RWPE2 (cell line): ENCODE measurements at places on chromosomes 4 and X.
A peak's percentile ranks its signal among the peaks of the same experiment; 100 is the strongest.

- H3K36me3 ChIP-seq, result no peaks in the 10 kb centered on the region
- peaks cover 3% of the 10 kb centered on the region for H3K4me1 ChIP-seq
- no peak for DNase-seq
Measured at GRCh38 chr4:124869961-124870495, 157.5 kb upstream of the ANKRD50 start.

GRCh38 chrX:79366556-79366872 is 620 bp downstream of the ITM2A start:
- no peaks in the 10 kb centered on the region for H3K4me1 ChIP-seq
- no peak for DNase-seq
- no peak overlapping the region for H3K4me3 ChIP-seq
- H3K36me3 ChIP-seq, result no peaks in the 10 kb centered on the region
- H3K27me3 ChIP-seq, result no peaks in the 10 kb centered on the region
- no peak overlapping the region for H3K27ac ChIP-seq

GRCh38 chrX:49710744-49711319 is 15.0 kb upstream of the PAGE1 start:
- no peaks in the 10 kb centered on the region for H3K27me3 ChIP-seq
- no peak for DNase-seq
- H3K27ac ChIP-seq, result no peak overlapping the region
- no peaks in the 10 kb centered on the region for H3K4me1 ChIP-seq

DNA sequence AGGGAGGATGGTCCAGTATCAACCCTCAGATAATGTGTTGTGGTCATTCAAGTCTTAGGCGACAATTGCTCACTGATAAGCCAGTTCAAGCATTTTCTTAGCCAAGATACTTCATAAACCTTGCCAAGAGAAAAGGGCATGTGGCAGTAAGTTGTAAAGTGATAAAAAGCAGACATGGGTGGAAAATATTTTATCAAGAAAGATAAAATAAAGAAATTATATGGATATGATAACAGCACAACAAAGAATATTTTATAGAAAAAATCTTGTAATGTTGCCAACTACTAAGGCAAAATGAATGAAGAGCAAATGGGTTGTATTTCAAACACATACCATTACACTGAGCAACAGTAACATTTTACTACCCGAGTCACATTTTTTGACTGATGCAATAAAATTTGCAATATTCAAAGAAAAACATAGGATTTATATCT is 217.4 kb upstream of the PITX2 start:
- H3K27me3 ChIP-seq, result peaks cover 3% of the 10 kb centered on the region
- no peak for DNase-seq
- no peak overlapping the region for H3K4me3 ChIP-seq

DNA sequence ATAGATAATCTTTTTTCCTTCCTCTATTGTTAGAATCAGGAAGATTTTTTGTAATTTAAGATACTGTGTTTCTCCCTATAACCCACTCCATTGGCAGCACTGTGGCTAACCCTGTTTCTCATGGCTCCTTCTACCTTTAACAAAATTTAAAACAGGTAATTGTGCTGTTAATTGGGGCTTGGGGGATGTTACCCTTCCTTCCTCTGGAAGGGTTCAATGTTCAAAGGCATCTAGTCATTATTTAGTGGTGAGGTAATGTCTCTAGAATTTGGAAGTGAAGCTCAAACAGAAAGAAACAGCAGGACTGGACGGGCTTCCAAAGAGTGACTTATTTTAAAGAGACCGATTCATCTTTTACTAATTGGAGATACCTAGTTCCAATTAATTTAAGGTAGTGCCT is 166.4 kb downstream of the TRIML1 start:
- H3K27ac ChIP-seq, result no peak overlapping the region
- no peak overlapping the region for H3K4me3 ChIP-seq
- H3K27me3 ChIP-seq, result no peaks in the 10 kb centered on the region

- no peaks in the 10 kb centered on the region for H3K27me3 ChIP-seq
- no peak overlapping the region for H3K4me3 ChIP-seq
- H3K36me3 ChIP-seq, result no peaks in the 10 kb centered on the region
- H3K27ac ChIP-seq, result no peak overlapping the region
Measured at GRCh38 chr4:41358647-41359421, 102.1 kb downstream of the UCHL1 start.

DNA sequence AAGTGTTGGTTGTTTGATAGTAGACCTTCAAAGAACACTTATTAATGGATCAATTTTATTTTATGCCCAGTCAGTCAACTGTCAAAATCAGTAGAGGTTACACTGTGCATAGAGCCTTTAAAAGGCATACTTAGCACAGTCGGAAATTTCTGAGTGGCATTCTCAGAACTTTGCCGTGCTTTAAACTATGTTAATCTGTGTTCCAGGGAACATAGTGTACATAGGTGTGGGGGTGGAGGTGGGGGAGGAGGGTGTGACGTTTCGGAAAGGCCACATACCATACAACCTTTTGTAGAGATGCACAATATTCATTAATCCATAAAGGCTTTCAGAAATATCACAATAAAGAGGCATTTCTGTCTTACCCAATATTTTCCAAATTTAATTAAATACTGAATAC is 75.8 kb downstream of the RS1 start:
- no peaks in the 10 kb centered on the region for H3K4me1 ChIP-seq
- no peak overlapping the region for H3K4me3 ChIP-seq
- no peaks in the 10 kb centered on the region for H3K36me3 ChIP-seq
- no peak for DNase-seq
- no peak overlapping the region for H3K27ac ChIP-seq

- H3K4me1 ChIP-seq, result no peaks in the 10 kb centered on the region
- H3K4me3 ChIP-seq, result no peak overlapping the region
Measured at GRCh38 chr4:114561590-114561989, 37.0 kb upstream of the UGT8 start.

DNA sequence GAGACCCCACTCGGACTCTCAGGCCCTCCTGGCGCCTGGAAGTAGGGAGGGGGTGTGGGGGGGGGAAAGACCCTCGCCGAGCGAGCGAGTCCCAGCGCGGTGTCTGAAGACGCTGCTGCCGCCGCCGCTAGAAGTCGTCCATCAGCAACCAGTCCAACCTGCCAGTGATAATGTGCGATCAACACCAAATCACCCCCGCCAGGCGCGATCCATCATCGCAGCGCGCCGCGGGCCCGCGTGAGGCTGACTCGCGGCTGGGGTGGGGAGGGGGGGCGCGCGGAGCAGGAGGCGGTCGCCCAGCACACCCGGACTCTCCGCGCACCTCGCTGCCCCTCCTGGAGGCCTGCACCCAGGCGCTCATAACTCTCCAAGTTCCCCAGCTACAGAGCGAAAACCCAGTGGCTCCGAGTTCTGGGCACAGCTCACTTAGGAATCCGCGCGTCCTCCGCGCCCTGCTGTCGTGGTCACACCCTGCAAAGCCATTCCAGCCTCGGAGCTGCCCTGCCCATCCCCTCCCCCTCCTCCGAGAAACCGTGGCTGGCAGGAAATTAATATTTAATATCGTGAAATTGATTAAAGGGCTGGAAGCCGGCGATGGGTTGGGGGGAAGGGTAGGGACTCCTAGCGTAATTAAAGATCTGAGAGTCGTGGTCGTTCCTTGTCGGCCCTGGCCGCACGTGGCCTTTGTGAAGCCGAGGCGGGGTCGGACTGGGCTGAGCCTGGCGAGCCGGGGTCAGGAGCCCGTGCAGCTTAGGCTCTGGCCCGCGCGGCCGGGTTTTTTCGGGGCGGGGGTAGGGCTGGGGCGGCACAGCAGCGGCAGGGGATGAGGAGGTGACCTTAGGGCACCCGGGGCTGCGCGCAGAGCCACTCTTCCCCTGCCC is 58.1 kb upstream of the BCOR start:
- H3K27ac ChIP-seq, result no peak overlapping the region
- no peaks in the 10 kb centered on the region for H3K36me3 ChIP-seq
- H3K4me1 ChIP-seq, result no peaks in the 10 kb centered on the region
- H3K27me3 ChIP-seq, result no peaks in the 10 kb centered on the region
- peak overlapping the region; percentile 23 for H3K4me3 ChIP-seq
- no peak for DNase-seq

- H3K4me3 ChIP-seq, result no peak overlapping the region
- H3K36me3 ChIP-seq, result no peaks in the 10 kb centered on the region
- no peaks in the 10 kb centered on the region for H3K27me3 ChIP-seq
- no peak overlapping the region for H3K27ac ChIP-seq
Measured at GRCh38 chrX:123835661-123836371, 24.0 kb upstream of the XIAP start.

DNA sequence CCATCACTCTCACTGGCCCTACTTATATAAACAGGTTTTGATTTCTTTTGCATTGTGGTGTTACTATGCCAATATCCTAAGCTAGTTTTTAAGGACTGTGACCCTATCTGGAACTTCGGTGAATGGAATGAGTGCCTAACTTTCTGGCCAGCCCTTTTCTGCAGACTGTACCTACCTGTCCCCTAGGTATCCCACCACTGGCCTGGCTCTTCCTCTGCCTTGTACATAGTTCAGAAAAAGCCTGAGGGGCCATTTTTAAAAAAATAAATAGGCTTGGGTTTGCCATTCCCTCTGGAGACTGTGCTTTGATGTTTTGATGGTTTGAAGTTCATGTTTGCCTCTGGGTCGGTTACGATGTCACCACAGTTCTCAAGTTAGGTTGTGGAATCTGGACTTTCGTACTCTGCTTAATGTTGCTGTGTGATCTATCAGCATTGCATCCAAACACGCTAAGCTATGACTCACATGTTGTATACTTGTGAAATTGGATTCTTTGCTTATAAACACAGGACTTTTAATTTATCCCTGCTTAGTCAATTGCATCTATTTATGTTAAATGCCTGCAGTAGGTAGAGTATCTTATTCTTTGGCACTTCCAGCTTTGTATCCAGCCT is 182.0 kb downstream of the ANKRD50 start:
- H3K4me1 ChIP-seq, result no peaks in the 10 kb centered on the region
- DNase-seq, result no peak
- no peaks in the 10 kb centered on the region for H3K27me3 ChIP-seq
- H3K4me3 ChIP-seq, result no peak overlapping the region

DNA sequence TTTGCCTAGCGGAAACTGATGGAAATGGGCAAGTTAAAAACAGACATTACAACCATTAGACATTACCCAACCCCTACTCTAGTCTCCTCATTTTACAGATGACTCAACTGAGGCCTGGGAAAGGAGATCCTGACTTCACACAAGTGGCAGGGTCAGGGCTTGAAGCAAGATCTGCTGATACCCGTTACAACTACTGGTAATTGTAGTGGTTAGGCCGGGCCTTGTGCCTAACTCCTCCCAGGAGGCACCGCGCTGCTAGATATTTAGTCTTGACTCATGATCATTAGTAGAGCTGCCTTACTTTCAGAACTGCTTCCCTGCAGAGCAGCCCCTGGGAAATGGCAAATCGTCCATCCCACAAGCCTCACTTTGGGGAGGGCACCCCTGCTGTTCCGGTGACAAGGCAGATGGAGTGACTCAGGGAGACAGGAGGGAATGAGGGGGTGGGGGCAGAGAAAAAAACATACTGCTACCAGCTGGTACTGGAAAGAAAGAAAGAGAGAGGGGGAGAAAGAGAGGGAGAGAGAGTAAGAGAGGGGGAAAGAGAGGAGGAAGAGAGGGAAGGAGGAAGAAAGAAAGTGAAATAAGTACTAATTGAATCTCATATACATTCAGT is 12.2 kb downstream of the ARHGEF6 start:
- no peaks in the 10 kb centered on the region for H3K36me3 ChIP-seq
- H3K4me1 ChIP-seq, result no peaks in the 10 kb centered on the region
- H3K27ac ChIP-seq, result no peak overlapping the region
- H3K27me3 ChIP-seq, result peaks cover 12% of the 10 kb centered on the region
- H3K4me3 ChIP-seq, result no peak overlapping the region

DNA sequence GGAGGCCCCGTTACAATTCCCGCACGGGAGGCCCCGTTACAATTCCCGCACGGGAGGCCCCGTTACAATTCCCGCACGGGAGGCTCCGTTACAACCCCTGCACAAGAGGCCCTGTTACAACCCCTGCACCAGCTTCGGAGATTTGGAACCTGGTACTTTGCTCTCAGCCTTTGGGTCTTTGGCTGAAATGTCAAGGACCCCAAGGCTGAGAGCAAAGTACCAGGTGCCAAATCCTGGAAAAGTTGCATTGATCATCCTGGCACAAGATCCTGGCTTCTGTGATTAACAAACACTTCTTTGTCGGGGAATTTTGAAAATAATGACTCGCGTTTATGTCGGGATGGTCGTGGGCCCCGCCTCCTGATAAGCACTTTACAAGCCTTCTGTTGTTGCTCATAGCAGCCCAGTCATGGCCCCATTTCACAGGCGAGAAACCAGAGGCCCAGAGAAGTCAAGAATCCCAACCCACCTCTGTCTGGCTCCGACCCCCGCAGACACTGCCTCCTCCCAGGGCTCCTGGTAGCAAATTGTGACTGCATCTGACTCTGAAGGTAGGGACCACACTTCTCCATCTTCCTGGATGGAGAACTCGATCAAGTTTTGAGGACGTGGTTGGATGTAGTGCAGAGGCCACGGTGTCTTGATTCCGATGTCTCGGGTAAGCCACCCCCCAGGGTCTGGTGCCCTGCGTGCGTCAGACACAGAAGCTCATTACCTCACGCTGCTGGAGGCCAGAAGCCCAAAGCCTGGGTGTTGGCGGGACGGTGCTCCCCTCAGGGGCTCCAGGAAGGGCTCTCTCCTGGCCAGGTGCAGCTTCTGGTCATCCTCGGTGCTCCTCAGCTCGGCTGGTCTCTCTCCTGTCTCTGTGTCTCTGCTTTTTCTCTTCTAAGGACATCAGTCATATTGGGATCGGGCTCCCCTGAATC is 60.3 kb downstream of the ADRA2C start:
- no peaks in the 10 kb centered on the region for H3K4me1 ChIP-seq
- H3K27me3 ChIP-seq, result peaks cover 14% of the 10 kb centered on the region

DNA sequence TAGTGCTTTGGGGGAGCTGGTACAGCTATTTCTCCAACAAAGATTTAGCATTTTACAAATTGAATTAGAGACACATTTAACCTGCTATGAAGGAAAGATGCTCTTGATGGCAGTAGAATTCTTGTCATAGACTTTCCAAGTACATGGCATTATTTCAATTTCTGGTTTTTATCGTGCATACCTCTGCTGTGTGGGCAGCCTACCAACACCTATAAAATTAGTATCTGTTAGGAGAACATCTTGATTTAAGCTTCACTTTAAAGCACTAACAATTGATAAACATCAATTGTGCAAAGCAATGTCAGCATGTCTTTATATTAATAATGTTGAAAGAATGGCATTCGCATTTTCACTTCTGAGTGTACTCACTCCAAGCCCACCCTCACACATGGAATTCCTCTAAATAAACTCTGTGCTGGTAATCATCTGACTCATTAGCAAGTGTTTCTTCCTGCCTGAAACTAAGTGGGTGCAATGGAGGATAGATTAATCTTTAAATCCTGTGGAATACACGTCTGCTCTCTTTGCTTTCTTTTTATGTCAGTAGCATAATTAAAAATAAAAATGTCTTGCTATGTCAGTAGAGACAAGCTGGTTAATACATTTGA is 279.8 kb upstream of the MAGEB18 start:
- no peak overlapping the region for H3K27ac ChIP-seq
- H3K36me3 ChIP-seq, result no peaks in the 10 kb centered on the region
- DNase-seq, result no peak
- no peaks in the 10 kb centered on the region for H3K27me3 ChIP-seq

GRCh38 chr4:110139815-110140214 is 58.6 kb downstream of the ELOVL6 start:
- no peaks in the 10 kb centered on the region for H3K4me1 ChIP-seq
- H3K36me3 ChIP-seq, result peaks cover 23% of the 10 kb centered on the region
- no peak overlapping the region for H3K4me3 ChIP-seq
- H3K27me3 ChIP-seq, result no peaks in the 10 kb centered on the region

- H3K4me3 ChIP-seq, result no peak overlapping the region
- no peaks in the 10 kb centered on the region for H3K36me3 ChIP-seq
- H3K4me1 ChIP-seq, result peaks cover 10% of the 10 kb centered on the region
- DNase-seq, result no peak
- no peak overlapping the region for H3K27ac ChIP-seq
Measured at GRCh38 chr4:67744561-67745283, 9.5 kb downstream of the GNRHR start.
